HepG2 (cell line): ENCODE measurements at places on chromosomes 1 and 21. TPM values are rescaled to one million over a fixed set of nuclear protein-coding genes. Genes with fewer than 3 reads are reported as not detected.

- no peaks in the 10 kb centered on the region for H3K36me3 ChIP-seq
- peaks cover 31% of the 10 kb centered on the region for H3K4me1 ChIP-seq
- peak overlapping the region; percentile 55; the same call in 1 of the 2 replicates for H3K4me3 ChIP-seq
- H3K27ac ChIP-seq: no peak overlapping the region
- peaks cover 19% of the 10 kb centered on the region for H3K27me3 ChIP-seq
Measured at GRCh38 chr21:45974073-45975019, 7.2 kb upstream of the COL6A1 start.

- peaks cover 4% of the 10 kb centered on the region; the same call in 1 of the 3 replicates for H3K27me3 ChIP-seq
- H3K36me3 ChIP-seq: no peaks in the 10 kb centered on the region
- no peak for DNase-seq
- no peak overlapping the region for H3K4me3 ChIP-seq
- no peaks in the 10 kb centered on the region for H3K4me1 ChIP-seq
Measured at GRCh38 chr21:34626131-34626530, 11.2 kb upstream of the RCAN1 start.

GRCh38 chr1:248750496-248750895 lies 5.1 kb downstream of the LYPD8 start:
- no peak overlapping the region for H3K4me3 ChIP-seq
- H3K36me3 ChIP-seq: no peaks in the 10 kb centered on the region
- H3K27ac ChIP-seq: no peak overlapping the region
- H3K27me3 ChIP-seq: no peaks in the 10 kb centered on the region; the same call in 1 of the 2 replicates

DNA sequence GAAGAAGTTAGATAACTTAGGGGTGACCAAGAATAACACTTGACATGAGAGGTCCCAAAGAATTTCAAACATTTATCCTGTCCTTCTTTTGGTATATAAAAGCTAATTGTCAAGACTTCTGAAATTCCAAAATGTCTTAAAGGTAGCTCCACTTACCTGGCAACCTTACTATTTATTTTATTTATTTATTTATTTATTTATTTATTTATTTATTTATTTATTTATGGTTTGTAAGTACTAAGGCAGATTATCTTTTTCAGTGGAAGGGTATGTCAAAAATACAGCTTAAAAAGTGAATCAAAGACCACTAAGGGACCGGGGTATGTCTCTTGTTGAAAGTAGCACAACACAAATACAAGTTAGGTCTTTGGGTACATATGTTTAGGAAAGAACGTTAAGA lies 620.8 kb upstream of the B3GALT2 start:
- DNase-seq: no peak
- no peak overlapping the region for H3K27ac ChIP-seq
- no peaks in the 10 kb centered on the region for H3K36me3 ChIP-seq
- H3K4me3 ChIP-seq: no peak overlapping the region

GRCh38 chr1:212686591-212686990 lies 13.0 kb downstream of the BATF3 start:
- H3K4me3 ChIP-seq: no peak overlapping the region
- H3K4me1 ChIP-seq: peaks cover 5% of the 10 kb centered on the region
- H3K27ac ChIP-seq: no peak overlapping the region
- H3K36me3 ChIP-seq: no peaks in the 10 kb centered on the region
- no peaks in the 10 kb centered on the region; the same call in 1 of the 2 replicates for H3K27me3 ChIP-seq

GRCh38 chr1:145795257-145795881 lies 28.5 kb downstream of the RNF115 start:
- H3K36me3 ChIP-seq: no peaks in the 10 kb centered on the region
- H3K27ac ChIP-seq: no peak overlapping the region
- no peak for DNase-seq
- H3K27me3 ChIP-seq: no peaks in the 10 kb centered on the region
- no peak overlapping the region for H3K4me3 ChIP-seq

- no peak overlapping the region for H3K27ac ChIP-seq
- DNase-seq: no peak
- H3K27me3 ChIP-seq: peaks cover under 1% of the 10 kb centered on the region
- H3K36me3 ChIP-seq: no peaks in the 10 kb centered on the region
- H3K4me3 ChIP-seq: no peak overlapping the region
- peaks cover 21% of the 10 kb centered on the region for H3K4me1 ChIP-seq
Measured at GRCh38 chr1:167429612-167430011, 88.7 kb downstream of the CD247 start.

DNA sequence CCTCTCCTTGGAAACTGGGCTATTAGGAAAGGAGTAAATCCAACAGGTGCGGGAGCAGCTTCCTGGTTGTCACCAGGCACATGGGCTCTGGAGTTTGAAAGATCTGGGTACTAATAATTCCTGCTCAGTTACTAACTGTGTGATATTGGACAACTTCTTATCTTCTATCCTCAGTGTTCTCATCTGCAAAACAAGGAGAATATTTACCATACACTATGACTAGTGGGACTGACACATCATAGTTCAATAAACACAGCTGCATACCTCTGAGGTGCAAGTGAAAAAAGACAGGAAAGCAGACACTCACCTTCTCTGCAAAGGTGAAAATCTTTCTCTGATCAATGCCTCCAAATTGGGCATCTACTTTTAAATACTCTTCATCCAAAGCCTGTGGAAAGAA lies 19.7 kb downstream of the YARS1 start:
- H3K27ac ChIP-seq: no peak overlapping the region
- H3K36me3 ChIP-seq: peaks cover 3% of the 10 kb centered on the region
- no peaks in the 10 kb centered on the region for H3K4me1 ChIP-seq
- H3K4me3 ChIP-seq: no peak overlapping the region
- DNase-seq: no peak
- no peaks in the 10 kb centered on the region for H3K27me3 ChIP-seq

DNA sequence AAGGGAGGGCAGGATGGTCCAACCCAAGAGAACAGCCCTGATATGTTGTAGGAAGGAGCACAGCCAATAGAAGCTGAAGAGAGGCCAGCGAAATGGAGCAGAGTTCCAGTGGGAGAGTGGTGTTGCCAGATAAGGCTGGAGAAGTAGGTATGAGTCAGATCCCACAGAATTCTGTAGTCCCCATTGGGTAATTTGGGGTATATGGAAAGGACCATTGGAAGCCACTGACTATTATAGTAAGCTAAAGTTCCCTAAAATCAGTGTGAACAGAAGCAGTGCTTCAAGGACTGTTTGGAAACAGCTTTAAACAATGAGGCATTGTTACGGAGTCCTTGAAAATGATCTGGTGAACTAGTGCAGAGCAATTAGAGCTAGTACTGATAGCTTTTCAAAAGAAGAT lies 63.0 kb downstream of the DISP1 start:
- peak overlapping the region; percentile 47 for H3K27ac ChIP-seq
- H3K36me3 ChIP-seq: no peaks in the 10 kb centered on the region
- peaks cover 21% of the 10 kb centered on the region for H3K4me1 ChIP-seq
- no peaks in the 10 kb centered on the region for H3K27me3 ChIP-seq

DNA sequence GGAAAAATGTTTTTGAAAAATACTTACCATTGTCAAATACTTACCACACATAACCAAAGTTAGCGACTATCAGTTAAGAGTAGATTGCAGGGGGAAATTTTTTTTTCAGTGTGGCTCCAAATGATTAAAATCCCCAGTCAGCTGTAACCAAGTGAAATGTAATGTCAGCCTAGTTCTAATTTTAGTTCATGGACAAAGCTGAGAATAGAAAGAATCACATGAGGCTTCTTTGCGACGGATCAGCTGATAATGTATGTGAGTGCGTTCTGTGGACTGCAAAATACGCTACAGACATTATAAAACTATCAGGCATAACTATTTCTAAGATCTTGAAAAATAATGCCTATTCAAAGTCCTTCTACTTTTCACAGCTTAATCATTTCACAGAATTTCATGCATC lies at the start of gene LRRC39:
Gene LRRC39, minus strand, starts transcription at position 166 of the 400 bp plus-strand sequence. CDS start 9,740 bp downstream, outside the sequence.
- DNase-seq: no peak
- H3K27me3 ChIP-seq: no peaks in the 10 kb centered on the region

DNA sequence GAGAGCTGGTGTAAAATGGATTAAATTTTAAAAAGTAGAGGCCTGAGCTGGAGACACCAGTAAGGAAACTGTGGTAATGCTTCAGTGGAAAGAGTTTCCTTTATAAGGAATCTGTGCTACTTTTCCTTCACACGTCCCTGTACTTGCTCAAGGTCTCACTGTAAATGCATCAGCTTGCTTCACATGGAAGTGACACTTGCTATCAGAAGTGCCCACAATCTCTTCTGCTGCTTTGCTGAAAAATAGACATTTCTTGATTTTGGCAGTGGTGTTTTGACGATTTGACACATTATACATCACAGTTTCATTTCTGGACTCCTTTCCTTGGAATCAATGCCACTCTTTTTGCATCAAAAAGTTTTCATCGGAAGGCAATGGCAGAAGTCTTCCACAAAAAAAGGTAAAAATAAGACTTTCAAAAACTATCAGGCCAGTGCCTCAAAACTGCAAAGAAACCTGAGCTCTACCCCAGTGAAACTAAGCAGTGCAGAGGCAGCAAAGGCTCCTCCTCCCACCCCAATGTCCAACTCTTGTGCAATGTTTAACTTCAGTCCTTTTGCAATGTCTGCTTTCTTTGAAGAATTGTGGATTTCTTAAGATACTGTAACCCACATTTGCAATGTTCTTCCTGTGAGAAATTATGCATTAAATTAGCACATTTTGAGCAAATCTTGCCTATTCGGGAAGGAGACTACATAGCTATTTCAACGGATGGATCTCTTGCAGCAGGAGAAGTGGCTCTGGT lies 18.4 kb upstream of the TSPAN2 start:
- H3K4me3 ChIP-seq: no peak overlapping the region
- H3K36me3 ChIP-seq: no peaks in the 10 kb centered on the region
- H3K27me3 ChIP-seq: no peaks in the 10 kb centered on the region

DNA sequence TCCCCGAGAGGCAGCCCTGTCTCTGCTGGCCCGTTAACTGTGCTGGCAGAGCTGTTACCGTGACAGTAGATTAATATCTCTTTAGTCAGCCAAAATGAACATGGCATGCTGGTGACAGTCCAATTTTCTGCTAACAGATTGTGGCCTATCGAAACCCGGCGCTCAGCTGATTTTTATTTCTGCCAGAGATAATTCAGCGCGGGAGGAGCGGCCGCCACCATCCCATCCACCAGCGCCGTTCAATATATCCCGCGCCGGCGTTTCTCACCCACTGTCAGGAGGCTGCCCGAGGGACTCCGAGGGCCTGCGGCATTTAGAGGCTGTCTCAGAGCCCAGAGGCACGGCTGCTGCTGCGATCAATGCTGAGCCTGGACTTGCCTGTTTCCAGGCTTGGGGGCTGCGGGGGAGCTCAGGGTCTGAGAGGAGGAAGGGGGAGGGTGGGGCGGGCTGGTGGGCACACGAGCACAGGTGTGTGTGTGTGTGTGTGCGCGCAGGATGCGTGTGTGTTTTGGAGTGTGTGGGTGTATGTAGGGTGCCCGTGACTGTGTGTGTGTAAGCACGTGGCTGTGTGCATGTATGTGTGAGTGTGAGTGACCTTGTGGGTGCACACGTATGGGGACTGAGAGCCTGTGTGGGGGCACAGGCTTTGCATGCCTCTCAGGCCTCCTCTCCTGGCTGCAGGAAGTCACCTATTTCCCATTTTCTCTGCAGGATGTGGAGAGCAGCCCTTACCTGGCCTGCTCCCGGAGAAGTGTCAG lies 109.7 kb upstream of the ACTRT2 start:
- no peak overlapping the region for H3K27ac ChIP-seq
- peaks cover 36% of the 10 kb centered on the region; the same call in 2 of the 3 replicates for H3K27me3 ChIP-seq
- no peak overlapping the region for H3K4me3 ChIP-seq
- H3K4me1 ChIP-seq: peaks cover 5% of the 10 kb centered on the region; the same call in 1 of the 2 replicates
- H3K36me3 ChIP-seq: no peaks in the 10 kb centered on the region

- peak overlapping the region; percentile 92 for H3K4me3 ChIP-seq
- no peak for DNase-seq
- peak overlapping the region; percentile 99 for H3K27ac ChIP-seq
Measured at GRCh38 chr1:248825136-248825535, 579 bp downstream of the SH3BP5L start.

DNA sequence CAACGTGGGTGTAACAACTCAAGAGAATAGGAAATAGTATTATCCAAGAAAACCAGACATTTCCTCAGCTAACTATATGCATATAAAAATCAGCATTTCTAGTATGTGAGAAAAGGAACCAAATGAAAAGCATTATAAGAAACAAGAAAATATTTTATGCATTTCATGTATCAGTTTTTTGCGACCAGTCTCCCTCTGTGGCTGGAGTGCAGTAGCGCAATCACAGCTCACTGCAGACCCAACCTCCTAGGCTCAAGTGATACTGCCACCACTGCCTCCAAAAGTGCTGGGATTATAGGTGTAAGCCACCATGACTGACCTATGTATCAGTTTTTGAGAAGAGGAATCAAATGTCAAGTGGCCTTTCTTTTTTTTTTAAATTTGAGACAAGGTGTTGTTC lies 31.0 kb downstream of the SLC16A1 start:
- H3K4me3 ChIP-seq: no peak overlapping the region
- peaks cover 13% of the 10 kb centered on the region for H3K4me1 ChIP-seq
- H3K27ac ChIP-seq: no peak overlapping the region
- H3K36me3 ChIP-seq: peaks cover 19% of the 10 kb centered on the region
- H3K27me3 ChIP-seq: no peaks in the 10 kb centered on the region
- no peak for DNase-seq

GRCh38 chr1:226976276-226976977 lies 36.3 kb downstream of the COQ8A start:
- DNase-seq: no peak
- H3K4me3 ChIP-seq: no peak overlapping the region
- H3K27me3 ChIP-seq: no peaks in the 10 kb centered on the region; the same call in 1 of the 2 replicates
- H3K36me3 ChIP-seq: peaks cover 45% of the 10 kb centered on the region
- no peak overlapping the region for H3K27ac ChIP-seq

- no peaks in the 10 kb centered on the region for H3K27me3 ChIP-seq
- no peak overlapping the region for H3K27ac ChIP-seq
- no peaks in the 10 kb centered on the region for H3K36me3 ChIP-seq
- H3K4me1 ChIP-seq: peaks cover 27% of the 10 kb centered on the region
- H3K4me3 ChIP-seq: no peak overlapping the region
Measured at GRCh38 chr1:203539831-203540546, 46.0 kb downstream of the OPTC start.

GRCh38 chr1:221440658-221441057 lies 301.2 kb downstream of the DUSP10 start:
- H3K27ac ChIP-seq: no peak overlapping the region
- no peaks in the 10 kb centered on the region for H3K36me3 ChIP-seq
- no peaks in the 10 kb centered on the region for H3K4me1 ChIP-seq
- no peaks in the 10 kb centered on the region; the same call in 1 of the 2 replicates for H3K27me3 ChIP-seq

GRCh38 chr1:46244656-46245371 lies 2.7 kb upstream of the RAD54L start:
- DNase-seq: no peak
- peaks cover 4% of the 10 kb centered on the region for H3K36me3 ChIP-seq
- no peak overlapping the region for H3K4me3 ChIP-seq
- peak overlapping the region; percentile 52 for H3K27ac ChIP-seq

IQCC gene
- 2.3 and 3.0 TPM in 2 replicates for total RNA-seq

HSD3B1 gene
- total RNA-seq: not detected in 2 replicates

HRNR gene
- not detected in 2 replicates for total RNA-seq

DNM3 gene
- not detected in 2 replicates for total RNA-seq

CFAP45 gene
- not detected in 2 replicates for total RNA-seq

C1QC gene
- not detected in 2 replicates for total RNA-seq

ELAVL4 gene
- not detected in 2 replicates for total RNA-seq

PDZK1 gene
- total RNA-seq: 46.4 and 65.0 TPM in 2 replicates
